Nasal cavity respiratory epithelium epithelial cell of viscerocranial mucosa (primary cell): ENCODE measurements at places on chromosomes 1 and 21. TPM values are rescaled to one million over a fixed set of nuclear protein-coding genes. Genes with fewer than 3 reads are reported as not detected.

The FCRL5 gene
- total RNA-seq, result not detected in 2 replicates

The KPRP gene
- 0.34 TPM in 1 of 2 replicates, not detected in the other for total RNA-seq

The ELF3 gene
- total RNA-seq, result 23.2 and 49.3 TPM in 2 replicates

The CLDN8 gene
- 0.14 TPM in 1 of 2 replicates, not detected in the other for total RNA-seq

The ST6GALNAC3 gene
- 1.8 and 3.8 TPM in 2 replicates for total RNA-seq

The BATF3 gene
- total RNA-seq, result under 0.01 and 0.14 TPM in 2 replicates

The TOR1AIP2 gene
- total RNA-seq, result 81.3 and 117 TPM in 2 replicates

The CNR2 gene
- not detected in 2 replicates for total RNA-seq

The CCDC190 gene
- total RNA-seq, result not detected in 2 replicates

The KRTAP11-1 gene
- not detected in 2 replicates for total RNA-seq

The CLK2 gene
- total RNA-seq, result 19.5 and 28.3 TPM in 2 replicates

The A3GALT2 gene
- total RNA-seq, result not detected in 2 replicates

The OXCT2 gene
- 0.36 and 1.7 TPM in 2 replicates for total RNA-seq

The MYOM3 gene
- total RNA-seq, result 0.34 and 0.85 TPM in 2 replicates

The RAB7B gene
- 1.7 and 22.7 TPM in 2 replicates for total RNA-seq

The PLA2G2D gene
- total RNA-seq, result not detected in 2 replicates

The MAB21L3 gene
- total RNA-seq, result 1.0 and 1.4 TPM in 2 replicates

The KRTAP10-8 gene
- total RNA-seq, result not detected in 2 replicates

The ATP1A2 gene
- total RNA-seq, result not detected in 2 replicates

The ATP1A1 gene
- total RNA-seq, result 220 and 687 TPM in 2 replicates

The LCE3D gene
- total RNA-seq, result 35.9 TPM in 1 of 2 replicates, not detected in the other

The CELSR2 gene
- 14.7 and 117 TPM in 2 replicates for total RNA-seq

The SH2D5 gene
- total RNA-seq, result 39.8 and 51.6 TPM in 2 replicates

The CFAP74 gene
- total RNA-seq, result 0.07 TPM in 1 of 2 replicates, not detected in the other

The F11R gene
- 210 and 292 TPM in 2 replicates for total RNA-seq

The SH3BGR gene
- 4.6 and 8.2 TPM in 2 replicates for total RNA-seq

The OR2T8 gene
- not detected in 2 replicates for total RNA-seq

The SLC9C2 gene
- total RNA-seq, result under 0.01 TPM in 1 of 2 replicates, not detected in the other

The ZSCAN20 gene
- 4.1 and 7.0 TPM in 2 replicates for total RNA-seq
